ENCODE measurements at places on chromosomes 4 and X.
A peak's percentile ranks its signal among the peaks of the same experiment; 100 is the strongest.

DNA sequence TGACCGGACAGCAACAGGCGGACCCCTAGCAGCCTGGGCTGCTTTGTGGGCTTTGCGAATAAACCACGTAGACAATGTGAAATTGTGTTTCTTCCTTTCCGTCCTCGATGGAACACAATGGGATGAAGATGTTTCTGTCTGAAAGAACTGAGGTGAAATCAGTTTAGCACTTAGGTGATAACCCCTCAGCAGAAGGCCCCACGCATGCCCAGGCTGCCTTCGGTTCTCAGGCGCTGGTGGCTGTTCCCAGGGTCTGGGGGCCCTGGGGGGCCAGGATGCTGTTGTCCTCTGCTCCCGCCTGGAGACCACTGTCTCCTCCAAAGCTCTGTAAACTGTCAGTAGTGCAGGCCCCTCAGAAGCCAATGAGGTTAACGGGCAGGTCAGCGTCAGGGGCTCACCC is 73.9 kb upstream of the HGFAC start:
- DNase-seq: no peak

- no peak for DNase-seq
Observed at GRCh38 chr4:82906469-82906868, 5.9 kb downstream of the THAP9 start.

DNA sequence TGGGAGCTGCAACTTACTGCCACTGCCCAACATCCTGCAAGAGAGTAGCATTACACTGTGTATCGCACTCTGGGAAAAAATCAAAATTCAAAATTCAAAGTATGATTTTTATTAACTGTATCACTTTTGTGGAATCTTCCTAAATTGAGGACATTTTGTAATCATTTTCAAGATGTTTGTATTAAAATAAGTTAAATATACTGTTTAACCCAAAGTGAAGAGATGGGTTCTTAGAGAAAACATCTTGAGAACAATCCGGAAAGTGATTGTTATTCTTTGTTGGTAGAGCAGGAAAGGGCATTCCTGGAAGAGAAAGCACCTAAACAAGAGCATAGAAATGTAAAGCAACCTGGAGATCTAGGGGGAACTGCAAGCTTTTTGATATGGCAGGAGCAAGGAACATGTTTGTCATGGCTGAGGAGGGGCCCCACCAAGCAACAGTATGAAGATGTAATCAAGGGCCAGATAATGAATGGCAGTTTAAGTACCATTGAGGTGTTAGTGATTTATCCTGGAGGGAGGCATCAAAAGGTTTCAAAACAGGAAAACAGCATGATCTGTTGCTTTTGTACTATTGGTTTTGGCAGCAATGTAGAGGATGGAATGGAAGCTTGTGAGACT is 14.1 kb upstream of the SEC24D start:
- DNase-seq: no peak

GRCh38 chrX:19689170-19689779 is 174.0 kb upstream of the MAP3K15 start:
- no peak for DNase-seq

- DNase-seq: no peak
Observed at GRCh38 chr4:83563998-83564397, 28.1 kb downstream of the GPAT3 start.

DNA sequence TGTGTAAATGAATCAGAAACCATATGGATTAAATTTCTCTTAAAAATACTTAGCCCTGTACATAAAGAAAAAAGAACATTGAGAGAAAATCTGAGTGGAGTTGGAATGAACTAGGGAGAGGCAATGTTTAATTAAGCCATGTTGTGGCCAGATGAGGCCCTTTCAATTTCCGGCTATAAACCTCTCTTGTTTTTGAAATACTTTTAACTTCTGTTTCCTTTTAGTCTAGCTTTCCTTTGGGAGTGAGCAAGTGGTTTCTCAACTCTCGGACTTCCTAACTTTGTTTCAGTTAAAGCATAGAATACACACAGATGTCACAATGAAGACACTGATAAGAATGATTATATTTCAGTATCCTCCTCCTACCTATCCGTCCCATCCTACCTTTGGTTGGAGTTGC is 197.2 kb downstream of the ARHGAP24 start:
- peak; percentile 79 for DNase-seq

DNA sequence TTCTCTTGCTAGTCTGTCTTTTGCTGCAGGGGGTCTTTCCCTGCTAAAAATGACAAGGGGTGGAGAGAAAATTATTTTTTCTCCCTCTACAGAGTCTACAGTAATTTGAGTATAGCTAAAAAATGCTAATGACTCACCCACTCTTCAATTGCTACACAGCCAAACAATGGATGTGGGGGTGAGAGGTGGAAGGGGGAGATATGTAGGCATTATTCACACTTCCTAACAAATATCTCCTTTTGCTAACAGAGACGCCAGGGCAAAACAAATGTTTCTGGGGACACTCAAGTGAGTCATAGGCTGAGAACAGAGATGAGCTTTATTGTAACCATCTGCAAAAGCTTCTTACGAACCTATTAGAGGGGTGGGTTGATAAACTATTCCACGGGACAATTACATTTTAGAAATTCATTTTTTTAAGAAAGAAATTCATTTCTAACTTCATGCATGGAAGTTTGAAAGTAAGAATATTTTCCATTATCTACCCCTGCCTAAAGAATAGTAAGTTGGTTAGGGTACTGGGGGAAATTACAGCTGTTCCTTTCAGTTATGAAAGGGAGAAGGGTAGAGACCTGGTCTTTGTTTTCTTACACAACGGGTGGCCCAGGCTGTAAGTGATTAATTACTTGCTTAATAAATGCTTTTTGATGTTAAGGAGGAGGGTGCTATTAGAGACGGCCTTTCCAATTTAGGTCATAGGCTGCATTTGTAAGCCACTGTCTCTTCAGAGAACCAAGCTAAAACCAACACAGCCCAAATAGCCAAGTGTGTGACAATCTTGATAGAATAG is 12.8 kb downstream of the SCD5 start:
- no peak for DNase-seq

DNA sequence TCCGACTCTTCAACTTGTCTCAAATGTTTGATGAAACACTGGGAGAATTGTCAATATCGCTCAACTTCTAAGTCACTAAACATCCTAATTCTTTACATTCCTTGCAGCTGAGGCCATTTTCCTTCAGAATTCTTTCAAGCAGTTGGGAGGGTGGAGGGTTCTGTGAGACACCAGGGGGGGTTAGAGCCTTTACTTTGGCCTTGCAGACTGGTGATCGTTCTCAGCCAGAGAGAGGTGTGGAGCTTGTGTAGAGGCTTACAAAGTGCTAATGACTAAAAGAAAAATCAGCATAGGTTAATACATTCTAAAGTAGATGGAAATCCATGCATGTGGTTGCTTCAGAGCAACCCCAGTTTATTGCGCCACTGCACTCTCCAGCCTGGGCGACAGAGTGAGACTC is 21.3 kb upstream of the SOX3 start:
- DNase-seq: no peak

GRCh38 chr4:66062044-66062443 is 391.8 kb upstream of the EPHA5 start:
- no peak for DNase-seq

DNA sequence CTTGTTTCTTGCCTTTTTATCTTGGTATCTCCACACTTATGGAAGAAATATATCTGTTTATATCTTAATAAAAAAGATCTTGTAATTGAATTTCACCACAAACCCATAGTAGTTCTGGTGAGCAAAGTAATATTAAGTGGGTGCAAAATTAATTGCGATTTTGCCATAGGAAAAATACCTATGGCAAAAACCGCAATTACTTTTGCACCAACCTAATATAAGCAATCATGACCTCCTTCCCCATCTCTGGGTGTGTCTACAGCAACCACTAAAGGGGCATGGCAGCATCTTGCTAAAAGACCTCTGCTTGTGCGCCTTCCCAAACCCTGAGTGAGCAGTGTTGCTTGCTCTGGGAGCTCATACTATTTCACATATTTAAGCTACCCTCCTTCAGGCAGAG is 124.2 kb upstream of the GUCY1A1 start:
- no peak for DNase-seq

GRCh38 chr4:110172972-110173371 is 25.4 kb downstream of the ELOVL6 start:
- DNase-seq: no peak

DNA sequence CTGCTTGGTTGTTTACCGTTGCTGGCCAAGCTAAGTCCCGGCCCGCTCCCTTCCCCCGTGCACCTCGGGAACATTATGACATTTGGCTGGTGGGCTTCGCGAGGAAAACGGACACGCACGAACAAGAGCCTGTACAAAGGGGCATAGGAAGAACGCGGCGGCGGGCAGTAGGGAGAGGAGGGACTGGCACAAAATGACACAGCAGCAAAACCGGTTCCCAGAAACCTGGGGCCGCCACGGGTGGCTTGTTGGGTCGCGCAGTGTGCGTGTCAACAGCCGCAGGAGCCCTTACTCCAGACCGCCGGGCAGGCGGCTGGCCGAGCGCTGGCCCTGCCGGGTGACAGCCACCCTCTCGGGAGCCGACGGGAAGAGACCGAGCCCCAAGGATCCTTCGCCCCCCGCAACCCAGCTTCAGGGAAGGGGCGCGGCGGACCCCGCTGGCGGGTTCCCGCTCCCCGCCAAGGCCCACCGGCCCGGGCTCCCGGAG is 1.6 kb upstream of the LIN54 start:
- peak; percentile 43 for DNase-seq

- DNase-seq: peak; percentile 79
Observed at GRCh38 chrX:121256647-121257046, 209.2 kb downstream of the GLUD2 start.

DNA sequence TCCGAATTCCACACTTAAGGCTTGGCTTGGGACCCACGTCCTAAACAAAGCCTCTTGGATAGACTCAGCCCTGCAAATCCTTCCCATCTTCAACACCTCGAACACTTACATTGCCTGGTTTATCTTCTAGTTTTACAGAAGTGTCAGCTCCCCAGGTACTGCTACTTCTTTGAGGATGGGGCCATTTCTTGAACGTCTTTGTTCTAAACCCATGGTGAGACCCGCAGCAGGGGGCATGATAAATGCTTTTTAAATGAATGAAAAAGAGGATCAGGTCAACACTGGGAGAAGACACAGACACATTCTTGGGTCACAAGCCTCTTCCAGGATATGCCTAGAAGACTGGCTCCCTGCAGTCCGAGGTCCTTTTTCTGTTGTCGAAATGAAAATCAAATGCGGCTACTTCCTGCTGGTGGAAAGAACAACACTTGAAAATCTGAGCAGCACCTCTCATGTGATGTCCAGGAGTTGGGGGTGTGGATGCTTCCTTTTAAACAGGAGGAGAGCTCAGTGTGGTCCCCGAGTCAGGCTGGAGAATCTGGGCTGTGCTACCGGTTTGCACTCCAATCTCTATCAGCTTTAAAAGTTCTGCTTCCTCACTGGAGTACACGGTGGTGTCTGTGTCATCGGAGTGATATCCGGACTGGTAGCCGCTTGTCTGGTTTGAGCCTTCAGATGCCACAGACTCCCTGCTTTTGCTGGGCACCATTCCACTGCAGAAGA is 45.8 kb downstream of the KDR start:
- no peak for DNase-seq

DNA sequence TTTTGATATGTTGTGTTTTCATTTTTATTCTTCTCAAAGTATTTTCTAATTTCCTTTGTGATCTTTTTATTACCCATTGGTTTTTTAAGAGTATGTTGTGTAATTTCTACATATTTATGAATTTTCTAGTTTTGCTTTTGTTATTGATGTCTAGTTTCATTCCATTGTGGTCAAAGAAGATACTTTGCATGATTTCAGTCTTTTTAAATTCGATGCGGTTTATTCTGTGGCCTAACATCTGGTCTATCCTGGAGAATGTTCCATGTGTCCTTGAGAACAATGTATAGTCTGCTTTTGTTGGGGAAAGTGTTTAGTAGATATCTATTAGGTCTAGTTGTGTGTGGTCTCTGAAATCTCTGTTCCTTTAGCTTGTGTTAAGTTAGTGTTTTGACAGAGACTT is 46.2 kb downstream of the PPEF1 start:
- no peak for DNase-seq

GRCh38 chr4:72564184-72564583 is 4.8 kb downstream of the ADAMTS3 start:
- DNase-seq: no peak

- DNase-seq: no peak
Observed at GRCh38 chr4:15888515-15888914, 50.0 kb downstream of the FGFBP1 start.

- peak; percentile 58 for DNase-seq
Observed at GRCh38 chr4:86497980-86498862, 95.9 kb upstream of the PTPN13 start.

- DNase-seq: no peak
Observed at GRCh38 chr4:102525097-102525496, 23.9 kb downstream of the NFKB1 start.

DNA sequence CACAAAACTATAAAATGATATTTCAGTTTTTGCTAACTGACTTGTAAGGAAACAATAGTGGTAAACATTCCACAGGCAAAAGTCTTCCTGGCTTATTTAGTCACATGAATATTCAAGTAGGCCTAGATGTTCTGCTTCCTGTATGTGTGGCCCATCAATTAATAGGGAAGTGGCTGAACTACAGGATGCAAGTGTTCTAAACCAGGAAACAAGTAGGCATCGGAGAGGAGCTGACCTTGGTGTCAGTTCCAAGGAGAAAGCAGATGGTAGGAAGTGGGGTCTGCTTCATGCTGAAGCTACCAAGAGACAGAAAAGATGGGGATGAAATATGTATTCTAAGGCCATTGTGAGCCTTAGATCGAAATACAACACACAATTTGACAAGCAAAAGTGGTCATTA is 149.7 kb downstream of the ANTXR2 start:
- peak; percentile 16 for DNase-seq

GRCh38 chrX:100819534-100819836 is 706 bp upstream of the CSTF2 start:
- DNase-seq: no peak

GRCh38 chrX:14173873-14174272 is 144.2 kb upstream of the GEMIN8 start:
- DNase-seq: no peak

DNA sequence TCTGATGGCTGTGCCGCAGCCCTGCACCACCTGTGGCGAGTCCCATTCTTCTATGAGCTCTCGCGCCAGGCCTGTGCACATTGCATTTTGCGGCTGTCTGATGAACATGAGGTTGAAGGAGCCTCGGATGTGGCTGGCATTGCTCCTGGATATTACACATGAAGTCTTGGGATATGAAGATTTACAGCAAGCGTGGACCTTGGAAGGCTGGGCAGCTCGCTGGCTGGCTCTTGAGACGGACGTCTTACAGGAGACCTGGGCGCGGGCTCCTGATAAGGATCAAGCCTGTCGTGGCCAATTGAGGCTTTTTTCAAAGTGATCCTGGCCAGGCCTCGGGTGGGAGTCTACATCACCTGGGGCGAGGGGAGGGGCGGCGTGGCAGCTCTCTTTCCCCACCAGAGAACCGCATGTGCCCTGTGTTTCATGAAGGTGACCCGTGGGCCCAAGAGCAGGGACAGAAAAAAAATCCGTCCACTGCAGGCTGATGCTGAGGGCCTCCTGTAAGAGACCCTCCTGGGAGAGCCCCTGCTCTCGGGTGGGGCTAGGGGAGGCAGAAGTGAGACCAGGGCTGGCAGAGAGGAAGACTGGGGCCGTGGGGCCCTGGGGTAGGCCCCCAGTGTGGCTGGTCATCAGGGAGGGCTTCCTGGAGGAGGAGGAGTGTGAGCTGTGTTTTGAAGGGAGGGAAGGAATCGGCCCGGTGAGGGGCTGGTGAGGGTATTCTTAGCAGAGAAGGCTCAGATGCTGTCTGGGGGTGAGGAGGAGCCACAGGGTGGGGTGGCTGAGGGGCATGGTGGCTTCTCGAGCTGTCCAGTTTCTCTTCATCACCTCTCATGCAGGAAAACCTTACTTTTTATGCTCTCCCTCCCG is 23.6 kb downstream of the CPZ start:
- no peak for DNase-seq

GRCh38 chrX:23820235-23820782 is 37.3 kb downstream of the SAT1 start:
- DNase-seq: no peak

Data from muscle of leg (tissue), 16 donors.